Articular chondrocyte of knee joint (primary cell): ENCODE measurements at places on chromosomes 2 and 18. TPM values are rescaled to one million over a fixed set of nuclear protein-coding genes. Genes with fewer than 3 reads are reported as not detected.

Gene CAPN13
- not detected in 2 replicates for total RNA-seq

Gene COL5A2
- 534 and 717 TPM in 2 replicates for total RNA-seq

Gene EMILIN1
- total RNA-seq: 113 and 123 TPM in 2 replicates

Gene STARD6
- total RNA-seq: 1.2 TPM in 1 of 2 replicates, not detected in the other

Gene SNX17
- total RNA-seq: 127 and 145 TPM in 2 replicates

Gene HOXD9
- 2.9 and 4.3 TPM in 2 replicates for total RNA-seq
